ENCODE measurements at places on chromosomes 2 and 18.
A peak's percentile ranks its signal among the peaks of the same experiment; 100 is the strongest.

DNA sequence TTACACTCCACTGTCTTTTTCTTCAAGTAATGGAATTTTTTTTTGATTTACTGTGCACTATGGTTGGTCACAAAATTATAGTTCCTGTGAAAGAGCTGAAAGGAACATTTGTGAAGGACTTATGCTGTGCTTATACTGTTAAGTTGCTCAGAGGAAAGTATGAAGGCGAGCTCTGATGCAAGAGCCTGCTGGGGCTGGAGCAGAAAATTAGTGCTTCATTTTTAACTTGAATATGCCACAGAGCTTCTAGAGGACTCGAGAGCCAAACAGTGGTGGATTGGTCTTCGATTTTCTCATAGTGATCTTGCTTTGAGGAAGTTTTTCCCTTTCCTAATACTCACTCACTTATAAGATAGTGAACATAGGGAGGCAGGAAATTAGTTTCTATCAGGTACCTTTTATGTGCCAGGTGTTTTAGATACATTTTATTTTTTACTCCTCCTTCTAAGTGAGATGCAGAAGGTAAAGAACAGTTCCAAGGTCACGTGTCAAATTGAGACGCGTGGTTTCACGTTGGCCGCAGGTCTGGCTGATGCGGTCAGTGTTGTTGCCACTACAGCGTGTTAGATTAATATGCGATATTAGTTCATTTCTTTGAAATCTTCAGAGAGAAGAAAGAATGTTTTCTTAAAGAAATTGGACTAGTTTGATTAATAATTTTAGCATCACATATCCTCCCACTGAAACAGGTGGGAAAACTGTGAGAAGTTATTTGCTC, 20.2 kb downstream of the GATA6 start:
- no peak for DNase-seq

- no peak for DNase-seq
Observed at GRCh38 chr18:80210312-80211083, 36.8 kb downstream of the PARD6G start.

DNA sequence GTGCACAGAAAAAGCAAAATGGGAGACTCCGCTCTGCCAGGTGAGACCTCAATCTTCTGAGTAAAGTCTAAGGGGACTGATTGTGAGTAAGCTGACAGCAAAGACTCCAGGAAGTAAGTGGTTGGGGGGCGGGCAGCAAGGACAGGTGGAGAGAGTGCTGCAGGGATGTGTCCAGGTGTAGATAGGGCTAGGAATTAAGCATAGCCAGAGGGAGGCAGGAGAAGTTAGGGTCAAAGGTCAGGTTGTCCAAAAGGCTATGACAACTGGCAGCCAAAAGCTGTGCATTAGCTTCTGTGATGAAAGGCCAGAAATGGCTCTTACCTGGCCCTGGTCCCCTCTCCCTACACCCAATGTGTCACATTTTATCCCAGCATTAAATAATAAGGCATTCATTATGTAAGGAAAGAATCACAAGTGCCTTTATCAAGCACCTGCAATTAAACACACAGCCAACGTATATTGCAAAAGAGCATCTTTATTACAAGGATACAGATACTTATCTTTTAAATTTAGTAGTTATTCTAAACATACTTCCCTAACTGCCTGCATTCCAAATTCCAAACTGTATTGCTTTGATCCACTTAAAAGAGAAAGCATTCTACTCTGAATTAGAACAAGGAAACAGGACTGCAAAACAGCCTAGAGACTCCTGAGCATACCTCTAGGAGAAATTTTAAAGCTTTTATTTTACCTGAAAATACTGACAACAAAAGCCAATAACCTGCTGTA, 247.9 kb downstream of the IRS1 start:
- DNase-seq: no peak

DNA sequence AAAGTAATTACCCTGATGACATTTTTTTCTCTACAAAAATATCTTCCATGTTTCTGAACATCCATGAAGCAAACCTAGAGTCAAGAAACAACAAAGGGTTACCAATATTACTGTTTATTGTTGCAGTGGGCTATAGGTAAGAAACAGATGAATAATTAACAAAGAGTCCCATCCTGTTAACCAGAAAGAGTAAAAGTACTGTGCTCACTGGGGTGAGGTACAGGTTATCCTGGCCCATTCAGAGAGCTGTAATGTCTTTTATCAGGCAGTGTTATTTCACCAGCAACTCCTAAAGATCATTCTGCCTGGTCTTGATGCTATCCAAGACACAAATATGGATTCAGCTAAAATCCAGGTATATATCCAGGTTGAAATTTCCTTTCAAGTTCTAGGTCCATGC, 754.9 kb downstream of the SATB2 start:
- no peak for DNase-seq

GRCh38 chr2:241637795-241638660, 535 bp downstream of the ATG4B start:
- DNase-seq: no peak

DNA sequence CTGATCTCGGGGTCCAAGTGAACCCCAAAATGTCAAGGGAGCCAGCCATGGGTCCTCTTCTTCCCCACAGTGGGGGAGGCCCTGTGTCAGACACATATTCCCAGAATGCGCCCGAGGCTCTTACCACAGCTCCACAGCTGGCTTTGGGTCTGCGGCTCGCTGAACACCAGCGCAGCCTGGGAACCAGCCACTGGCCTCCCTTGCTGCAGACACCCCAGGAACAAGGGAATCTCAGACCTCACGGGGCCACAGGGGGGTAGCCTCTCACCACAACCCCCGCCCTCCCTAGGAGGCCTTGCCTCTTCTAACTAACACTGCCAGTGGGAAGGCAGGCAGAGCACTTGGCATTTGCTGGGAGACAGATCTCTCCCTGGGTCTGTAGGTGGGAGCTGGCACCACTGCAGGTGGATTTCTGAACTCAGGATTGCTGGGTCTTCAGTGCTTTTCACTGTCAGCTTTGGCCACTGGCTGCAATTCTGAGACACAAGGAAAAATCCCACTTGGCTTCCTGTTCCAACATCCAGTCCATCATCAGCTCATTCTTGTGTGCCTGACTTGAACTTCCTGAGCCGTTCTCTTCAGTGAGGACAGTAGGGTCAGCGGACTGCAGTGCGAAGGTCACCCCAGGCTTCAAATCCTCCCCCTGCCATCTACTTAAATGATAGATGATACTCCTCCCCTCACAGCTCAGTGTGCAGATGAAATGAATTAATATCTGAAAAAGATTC, 128.7 kb downstream of the CAPN13 start:
- DNase-seq: no peak

- DNase-seq: no peak
Observed at GRCh38 chr2:237445611-237446337, 31.8 kb upstream of the COL6A3 start.

DNA sequence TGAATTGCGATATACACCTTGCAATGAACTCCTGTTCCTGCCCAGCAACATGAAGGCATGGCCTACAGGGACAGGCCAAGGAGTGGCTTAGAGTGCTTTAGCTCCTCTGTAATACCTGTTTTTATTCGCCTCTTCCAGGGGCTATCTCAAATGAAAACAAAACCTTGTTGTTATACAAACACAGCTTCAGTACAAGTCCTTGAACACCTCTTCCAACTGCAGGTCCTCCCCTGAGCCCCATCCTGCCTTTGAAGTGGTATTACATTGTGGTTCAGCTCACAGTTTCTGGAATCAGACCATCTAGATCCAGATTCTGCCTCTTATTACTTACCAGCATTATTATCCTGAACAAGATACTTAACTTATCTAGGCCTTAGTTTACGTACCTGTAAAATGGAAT, 83.0 kb upstream of the HNRNPA3 start:
- DNase-seq: no peak

GRCh38 chr2:206071807-206072206, 14.2 kb downstream of the INO80D start:
- DNase-seq: no peak

DNA sequence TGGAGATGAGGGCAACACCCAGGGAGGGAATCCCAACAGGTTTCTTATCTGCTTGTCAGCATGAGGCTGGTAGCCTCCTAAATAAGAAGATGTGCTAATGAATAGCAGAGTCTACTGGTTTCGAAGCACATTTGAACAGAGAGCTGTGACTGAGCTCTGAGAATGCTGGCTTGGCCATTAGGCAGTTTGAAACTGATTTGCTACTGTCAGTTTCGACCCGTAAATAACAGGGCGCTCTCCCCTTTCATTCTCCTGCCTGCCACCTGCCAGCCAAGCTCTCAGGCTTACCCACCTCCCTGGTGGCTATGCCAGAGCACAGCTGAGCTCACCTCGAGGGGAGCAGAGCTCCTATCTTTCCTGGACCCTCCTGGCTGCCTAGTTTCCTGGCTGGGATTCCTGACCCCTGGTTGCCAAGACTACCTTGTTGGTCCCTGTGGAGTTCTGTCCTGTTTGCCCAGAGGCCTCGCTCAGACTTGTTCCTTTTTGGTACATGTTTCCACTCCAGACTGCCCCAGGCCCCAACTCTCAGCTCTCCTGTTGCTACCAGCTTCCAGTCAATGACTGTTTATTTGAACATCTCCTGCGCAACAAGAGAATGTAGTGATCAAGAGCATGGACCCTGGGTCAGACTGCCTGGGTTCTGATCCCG, 102.3 kb upstream of the ALPP start:
- no peak for DNase-seq

DNA sequence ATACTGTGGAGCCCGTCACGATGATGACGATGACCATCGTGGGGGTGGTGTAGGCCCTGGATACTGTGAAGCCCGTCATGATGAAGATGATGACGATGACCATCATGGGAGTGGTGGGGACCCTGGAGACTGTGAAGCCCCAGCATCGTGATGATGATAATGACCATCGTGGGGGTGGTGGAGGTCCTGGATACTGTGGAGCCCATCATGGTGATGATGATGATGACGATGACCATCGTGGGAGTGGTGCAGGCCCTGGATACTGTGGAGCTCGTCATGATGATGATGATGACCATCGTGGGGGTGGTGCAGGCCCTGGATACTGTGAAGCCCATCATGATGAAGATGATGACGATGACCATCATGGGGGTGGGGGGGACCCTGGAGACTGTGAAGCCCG, 81.0 kb upstream of the SALL3 start:
- DNase-seq: no peak

- DNase-seq: no peak
Observed at GRCh38 chr2:189157456-189157855, 22.1 kb downstream of the COL5A2 start.

- DNase-seq: no peak
Observed at GRCh38 chr2:41414486-41415230, 633.2 kb upstream of the PKDCC start.

DNA sequence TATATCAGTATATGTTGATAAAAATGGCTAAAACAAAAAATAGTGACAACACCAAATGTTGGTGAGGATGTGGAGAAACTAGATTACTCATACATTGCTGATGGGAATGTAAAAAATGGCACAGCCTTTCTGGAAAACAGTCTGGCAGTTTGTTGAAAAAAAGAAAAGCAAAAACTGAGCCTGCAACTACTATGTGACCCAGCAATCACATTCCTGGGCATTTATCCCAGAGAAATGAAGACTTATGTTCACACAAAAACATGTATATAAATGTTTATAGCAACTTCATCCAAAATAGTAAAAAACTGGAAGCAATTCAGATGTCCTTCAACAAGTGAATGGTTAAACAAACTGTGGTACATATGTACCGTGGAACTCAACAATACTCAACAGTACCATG, 7.5 kb upstream of the KDSR start:
- DNase-seq: no peak

- no peak for DNase-seq
Observed at GRCh38 chr2:144240656-144241339, 279.1 kb downstream of the ZEB2 start.

GRCh38 chr2:10790228-10790973, 22.2 kb downstream of the PDIA6 start:
- peak; percentile 10 for DNase-seq

GRCh38 chr2:74474899-74475298, 2.4 kb upstream of the MRPL53 start:
- no peak for DNase-seq

DNA sequence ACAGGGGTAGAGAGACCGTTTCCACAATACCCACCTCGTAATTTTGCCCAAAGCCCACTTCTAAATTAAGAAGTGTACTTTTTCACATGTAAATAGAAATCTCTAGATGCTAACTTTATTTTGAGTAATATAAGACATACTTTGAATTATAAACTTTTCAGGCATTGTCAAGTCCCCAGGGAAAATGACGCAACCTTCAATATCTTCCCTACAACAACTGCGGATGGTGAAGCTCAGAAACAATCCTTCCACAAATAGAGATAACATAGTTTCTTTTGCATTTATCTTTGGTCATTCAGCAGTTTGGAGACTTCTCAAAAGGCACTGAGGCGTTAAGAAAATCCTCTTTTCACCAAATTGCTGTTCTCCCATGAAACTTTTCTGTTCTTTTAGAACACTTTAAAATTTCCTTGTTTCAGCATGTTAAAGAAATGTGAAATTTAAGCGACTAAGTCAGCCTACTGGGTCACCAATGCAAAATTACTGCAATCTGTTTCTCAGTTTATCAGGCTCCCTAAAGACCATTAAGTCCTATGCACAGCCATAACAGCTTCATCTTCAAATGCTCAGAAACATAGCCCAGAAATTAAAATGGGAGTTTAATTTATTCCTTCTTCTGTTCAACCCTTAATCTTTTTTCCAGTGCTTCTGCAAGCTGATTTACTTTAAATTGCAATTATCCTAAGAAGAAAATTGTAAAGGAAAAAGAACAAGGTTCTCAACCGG, 118.3 kb upstream of the DNAJC10 start:
- DNase-seq: no peak

DNA sequence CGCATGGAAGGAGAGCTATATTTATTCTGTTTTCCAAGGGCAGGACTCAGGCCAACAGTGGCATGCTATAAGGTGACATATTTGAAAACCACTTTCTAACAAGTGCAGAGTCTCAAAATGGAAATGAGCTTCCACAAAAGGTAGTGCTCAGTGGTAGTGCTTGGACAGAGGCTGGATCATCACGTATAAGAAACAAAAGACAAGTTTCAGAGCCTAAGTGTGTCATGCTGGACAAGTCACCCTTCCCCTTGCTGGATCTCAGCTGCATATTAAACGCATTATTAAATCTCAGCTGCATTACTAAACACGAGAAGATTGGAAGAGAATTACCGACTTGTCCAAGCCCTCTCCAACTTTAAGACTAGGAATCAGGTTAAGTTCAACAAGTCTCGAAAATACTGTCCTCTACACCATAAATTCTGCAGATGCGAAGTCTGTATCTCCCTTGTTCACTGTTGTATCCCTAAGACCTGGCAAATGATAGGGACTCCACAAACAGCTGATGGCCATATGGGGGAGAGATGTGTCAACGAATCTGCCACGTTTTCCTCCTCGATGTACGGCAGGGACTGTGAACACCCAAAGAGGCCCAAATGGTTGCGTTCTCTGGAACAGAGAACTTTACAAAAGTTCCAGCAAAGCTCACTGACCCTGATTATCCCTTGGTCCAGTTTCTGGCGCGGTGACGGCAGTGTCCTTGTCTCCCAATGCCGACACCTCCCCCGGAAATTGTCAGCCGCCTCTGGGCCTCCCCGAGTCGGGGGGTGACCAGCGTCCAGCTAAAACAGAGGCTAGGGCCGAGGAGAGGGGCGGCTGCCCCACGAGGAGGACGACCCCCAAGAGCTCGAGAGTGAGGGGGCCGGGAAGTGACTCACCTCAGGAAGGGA, 611 bp downstream of the NOL10 start:
- DNase-seq: no peak

GRCh38 chr2:54986264-54986663, 64.0 kb downstream of the RTN4 start:
- DNase-seq: no peak
